Activated CD8-positive, alpha-beta memory T cell treated with anti-CD3 and anti-CD28 coated beads for 48 hours (primary cell): ENCODE measurements at places on chromosomes 1 and 21.

- DNase-seq, result no peak
Observed at GRCh38 chr1:90291431-90292216, 296.7 kb downstream of the ZNF326 start.

- DNase-seq, result no peak
Observed at GRCh38 chr1:244403431-244403830, 48.3 kb downstream of the ADSS2 start.

- no peak for DNase-seq
Observed at GRCh38 chr1:95127380-95127779, 10.2 kb downstream of the TLCD4 start.

DNA sequence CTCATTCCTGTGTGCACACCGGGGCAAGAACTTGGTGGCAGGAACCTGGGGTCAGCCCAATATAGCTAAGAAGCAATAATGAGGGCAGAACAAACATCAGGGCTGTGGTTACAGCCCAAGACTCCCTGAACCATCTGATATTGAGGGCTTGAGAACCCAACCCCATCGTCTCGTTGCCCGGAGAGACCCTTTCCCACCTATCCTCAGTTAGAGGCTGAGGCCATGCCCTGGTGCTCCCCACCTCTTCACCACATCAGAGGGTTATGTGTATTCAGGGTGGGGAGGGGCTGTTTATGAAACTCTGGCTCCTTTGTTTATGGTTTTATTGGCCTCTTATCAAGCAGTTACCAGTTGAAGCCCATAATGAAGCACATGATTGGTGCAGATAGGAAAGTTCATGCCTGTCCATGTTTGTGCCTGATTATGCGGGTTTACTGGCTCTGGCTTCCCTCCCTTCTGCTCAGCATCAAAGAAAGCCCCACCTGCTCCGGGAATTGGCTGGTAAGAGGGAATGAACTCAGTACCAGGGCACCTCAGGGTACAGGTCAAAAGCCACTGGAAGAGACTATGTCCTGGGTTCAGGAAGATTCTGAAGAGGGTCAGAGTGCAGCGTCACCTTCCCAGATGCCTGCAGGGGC is 14.5 kb downstream of the NUAK2 start:
- DNase-seq, result no peak

GRCh38 chr1:172465617-172466016 is 21.7 kb upstream of the PIGC start:
- DNase-seq, result no peak
